ENCODE measurements at places on chromosomes 7 and 10.
A peak's percentile ranks its signal among the peaks of the same experiment; 100 is the strongest.

DNA sequence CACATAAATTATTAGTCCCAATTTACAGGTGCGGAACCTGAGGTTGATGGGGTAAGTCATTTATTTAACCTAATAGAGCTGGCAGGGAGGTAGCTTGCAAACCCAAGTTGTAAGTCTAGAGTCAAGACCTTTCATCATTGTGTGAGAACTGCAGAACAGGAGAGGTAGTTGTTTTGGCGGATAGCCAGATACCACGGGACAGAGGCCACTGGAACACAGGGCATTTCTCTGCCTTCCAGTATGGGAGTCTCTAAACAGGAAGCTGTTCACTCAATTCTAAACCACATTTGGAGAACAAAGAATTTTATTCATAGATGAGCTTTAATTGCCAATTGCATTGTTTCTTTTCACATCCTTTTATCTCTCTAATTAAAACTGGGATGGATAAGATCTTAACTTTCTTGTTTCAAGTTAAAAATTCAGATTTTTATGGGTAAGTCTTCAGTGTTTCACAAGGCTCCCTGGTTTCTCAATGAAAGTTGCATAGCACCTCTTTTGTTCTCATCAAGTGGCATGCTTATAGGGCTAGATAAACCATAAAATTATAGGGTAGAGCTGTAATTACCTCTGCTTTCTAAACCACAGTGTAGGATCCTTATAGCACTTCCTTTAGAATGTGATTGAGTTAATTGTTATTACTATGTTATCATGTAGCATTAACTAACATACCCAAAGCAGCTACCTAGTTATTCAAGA is 489.0 kb downstream of the GATA3 start:
- peaks cover 1% of the 10 kb centered on the region for H3K36me3 ChIP-seq
- no peak overlapping the region for H3K27ac ChIP-seq
- no peaks in the 10 kb centered on the region for H3K27me3 ChIP-seq
- peaks cover 4% of the 10 kb centered on the region for H3K4me1 ChIP-seq

DNA sequence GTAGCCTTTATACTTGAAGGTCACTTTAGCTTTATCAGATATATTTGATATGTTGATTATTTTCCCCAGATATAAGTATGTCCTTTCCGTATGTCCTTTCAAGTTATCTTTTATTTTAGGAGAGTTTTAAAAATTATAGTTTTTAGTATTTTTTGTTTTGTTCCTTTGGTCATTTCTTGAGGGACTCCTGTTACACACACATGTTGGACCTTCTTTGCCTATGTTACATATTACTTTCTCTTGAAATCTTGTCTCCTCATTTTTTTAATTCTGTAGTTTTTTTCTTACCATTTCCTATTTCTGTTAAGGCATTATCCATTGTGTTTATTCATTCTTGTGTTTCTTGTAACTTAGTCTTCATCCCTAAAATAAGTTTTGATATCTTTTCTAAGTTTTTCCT is 23.9 kb downstream of the GLCCI1 start:
- no peaks in the 10 kb centered on the region for H3K27me3 ChIP-seq
- peaks cover 34% of the 10 kb centered on the region for H3K36me3 ChIP-seq
- DNase-seq = no peak
- H3K4me1 ChIP-seq = peaks cover 29% of the 10 kb centered on the region
- no peak overlapping the region for H3K27ac ChIP-seq
- H3K4me3 ChIP-seq = no peak overlapping the region

GRCh38 chr10:6918305-6918704 is 338.2 kb upstream of the PRKCQ start:
- peaks cover 14% of the 10 kb centered on the region for H3K4me1 ChIP-seq
- peaks cover 12% of the 10 kb centered on the region for H3K27me3 ChIP-seq
- H3K36me3 ChIP-seq = no peaks in the 10 kb centered on the region
- H3K27ac ChIP-seq = no peak overlapping the region
- no peak overlapping the region for H3K4me3 ChIP-seq

DNA sequence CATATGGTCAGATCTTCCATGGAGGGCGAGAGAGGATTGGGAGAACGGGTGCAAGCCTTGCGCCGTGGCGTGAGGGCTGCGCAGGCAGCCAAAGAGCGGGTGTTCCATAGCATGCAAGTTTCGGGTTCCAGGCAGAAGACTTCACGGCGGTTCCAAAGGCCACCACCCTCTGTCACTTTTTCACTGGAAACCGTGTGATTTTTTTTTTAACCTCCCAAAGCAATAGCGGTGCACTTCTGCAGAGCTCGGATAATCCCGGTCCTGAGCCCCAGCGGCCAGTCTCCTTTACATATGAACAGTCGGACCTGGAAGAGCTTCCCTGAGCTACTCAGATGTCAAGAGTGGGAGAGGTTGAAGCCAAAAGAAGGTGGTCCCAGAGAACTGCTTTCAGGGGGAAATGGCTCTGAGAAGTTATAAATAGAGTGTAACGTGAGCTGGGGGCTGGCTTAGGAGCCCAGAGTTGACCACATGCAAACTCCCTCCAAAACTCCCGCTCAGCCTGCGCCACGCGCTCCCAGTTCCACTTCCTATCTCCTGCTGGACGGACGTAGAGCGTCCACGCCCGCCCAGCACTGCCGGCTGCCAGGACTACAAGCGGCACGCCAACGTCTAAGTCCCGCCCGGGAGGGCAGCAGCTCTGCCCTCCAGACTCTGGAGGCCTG is at the start of gene MEOX2:
Gene MEOX2 (minus strand): TSS at position 389 of the 662 bp plus-strand sequence. CDS start 281 bp downstream, at position 108.
- no peaks in the 10 kb centered on the region for H3K4me1 ChIP-seq
- DNase-seq = no peak
- peaks cover 42% of the 10 kb centered on the region for H3K27me3 ChIP-seq
- H3K4me3 ChIP-seq = no peak within 1 kb of the TSS

DNA sequence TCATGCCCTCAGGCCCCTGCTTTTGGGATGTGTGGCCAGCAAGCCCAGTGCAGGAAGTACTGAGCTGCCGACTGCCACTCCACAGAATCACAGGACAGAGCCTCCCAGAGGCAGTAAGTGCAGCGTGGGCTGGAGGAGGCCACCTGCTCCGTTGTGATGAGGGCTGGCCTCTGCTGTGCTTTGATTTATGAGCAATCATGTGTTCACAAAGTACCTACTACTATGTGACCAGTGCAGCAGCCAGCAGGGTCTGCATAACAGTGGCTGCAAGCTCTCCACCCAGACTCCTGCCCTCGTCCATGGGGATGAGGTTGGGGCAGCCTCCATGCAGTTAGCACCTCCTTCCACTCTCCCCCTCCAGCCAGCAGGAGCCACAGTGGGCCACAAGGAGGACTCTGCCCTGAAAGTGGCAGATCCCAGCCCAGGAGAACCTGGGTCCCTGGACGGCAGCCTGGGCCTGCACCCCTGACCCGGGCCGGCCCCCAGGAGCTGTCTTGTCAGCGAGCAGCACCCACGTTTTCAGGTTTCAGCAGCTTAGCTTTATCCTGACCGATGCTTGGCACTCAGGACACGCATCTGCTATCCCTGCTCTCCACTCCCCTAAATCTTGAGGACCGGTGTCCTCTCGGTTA is 37.7 kb upstream of the INSIG1 start:
- H3K4me1 ChIP-seq = peaks cover 8% of the 10 kb centered on the region
- H3K4me3 ChIP-seq = no peak overlapping the region

DNA sequence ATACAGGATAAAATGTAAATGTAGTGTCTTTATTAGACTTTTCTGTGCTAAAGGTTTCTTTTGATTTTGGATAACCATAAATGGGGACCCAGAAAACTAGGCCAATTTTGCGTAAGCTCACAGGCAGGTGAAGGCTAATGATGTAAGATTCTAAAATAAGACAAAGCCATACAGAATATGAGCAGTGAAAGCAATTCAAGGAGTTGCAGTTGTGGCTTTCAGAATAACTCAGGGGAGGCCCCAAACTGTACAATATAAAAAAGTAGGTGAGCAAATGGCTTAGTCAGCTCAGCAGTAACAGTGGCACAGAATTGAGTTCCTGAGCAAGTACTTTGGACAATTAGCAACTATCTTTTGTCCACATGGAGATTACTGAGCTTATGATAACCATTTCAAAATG is 81.7 kb upstream of the NRP1 start:
- no peak for DNase-seq
- H3K27me3 ChIP-seq = peaks cover 41% of the 10 kb centered on the region
- no peaks in the 10 kb centered on the region for H3K36me3 ChIP-seq
- no peak overlapping the region for H3K4me3 ChIP-seq

DNA sequence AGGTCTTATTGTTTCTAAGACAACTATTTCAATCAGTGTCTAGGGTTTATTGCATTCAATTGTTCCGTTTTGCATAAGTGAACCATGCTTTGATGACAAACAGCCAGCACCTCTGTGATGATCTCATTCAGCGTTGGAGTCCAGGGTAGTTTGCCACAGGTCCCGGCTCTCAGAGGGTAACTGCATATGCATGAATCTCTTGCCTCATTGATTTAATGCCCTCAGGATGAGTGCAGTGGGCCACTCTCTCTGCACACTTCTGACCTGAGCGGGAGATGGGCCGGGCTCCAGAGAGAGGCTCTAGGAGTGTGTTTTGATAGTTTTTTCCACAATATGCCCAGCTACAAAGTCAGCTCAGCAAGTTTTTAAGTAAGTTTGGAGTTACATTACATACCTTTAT is 83.9 kb downstream of the HECW1 start:
- H3K27ac ChIP-seq = no peak overlapping the region
- H3K4me3 ChIP-seq = no peak overlapping the region
- peaks cover 2% of the 10 kb centered on the region for H3K27me3 ChIP-seq
- DNase-seq = no peak
- H3K36me3 ChIP-seq = no peaks in the 10 kb centered on the region

- peak overlapping the region; percentile 100 for H3K4me3 ChIP-seq
- peaks cover 52% of the 10 kb centered on the region for H3K4me1 ChIP-seq
- no peak for DNase-seq
- peak overlapping the region; percentile 98 for H3K27ac ChIP-seq
- H3K36me3 ChIP-seq = peaks cover 56% of the 10 kb centered on the region
Measured at GRCh38 chr7:21429786-21430574, 2.1 kb downstream of the SP4 start.

DNA sequence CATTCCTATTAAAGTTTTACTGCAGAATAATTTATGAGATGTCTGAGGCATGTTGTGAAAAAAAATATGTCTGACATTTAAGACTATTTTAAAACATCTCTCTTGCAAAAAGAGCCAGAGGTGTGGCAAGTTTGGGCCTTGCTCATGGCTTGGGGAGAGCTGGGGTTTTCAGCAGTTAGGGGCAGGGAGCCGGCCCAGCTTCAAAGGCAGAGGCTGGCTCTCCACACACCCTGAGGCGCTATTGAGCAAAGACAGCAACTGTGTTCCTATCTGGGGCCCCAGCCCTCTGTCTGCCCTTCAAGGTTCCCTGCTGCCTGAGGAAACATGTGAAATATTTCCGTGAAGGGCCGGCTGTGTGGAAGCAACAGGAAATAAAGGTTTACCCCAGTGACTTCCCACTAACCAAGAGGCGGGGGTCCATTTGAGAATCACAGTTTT is 94.0 kb downstream of the SORBS1 start:
- H3K27me3 ChIP-seq = peaks cover 16% of the 10 kb centered on the region
- H3K27ac ChIP-seq = no peak overlapping the region
- DNase-seq = no peak

GRCh38 chr7:33273356-33273755 is 144.0 kb downstream of the BBS9 start:
- H3K36me3 ChIP-seq = no peaks in the 10 kb centered on the region
- H3K27ac ChIP-seq = no peak overlapping the region
- no peaks in the 10 kb centered on the region for H3K27me3 ChIP-seq
- H3K4me3 ChIP-seq = no peak overlapping the region

DNA sequence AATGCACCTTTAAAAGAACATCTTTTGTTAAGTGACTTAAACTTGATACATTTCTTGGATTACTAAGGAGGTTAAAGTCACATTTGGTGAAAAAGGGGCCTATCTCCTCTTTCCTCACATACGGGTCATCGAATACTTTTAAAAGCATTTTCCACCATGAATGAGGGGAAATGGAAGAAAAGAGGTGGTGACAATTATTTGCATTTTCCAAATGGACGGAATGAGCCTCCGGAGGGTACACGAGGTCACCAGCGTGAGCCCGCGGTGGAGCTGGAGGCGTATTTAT is 1.0 kb upstream of the BMPR1A start:
- H3K27ac ChIP-seq = peak overlapping the region; percentile 78
- H3K4me1 ChIP-seq = peaks cover 35% of the 10 kb centered on the region
- H3K36me3 ChIP-seq = peaks cover 3% of the 10 kb centered on the region
- H3K27me3 ChIP-seq = peaks cover 42% of the 10 kb centered on the region
- peak overlapping the region; percentile 84 for H3K4me3 ChIP-seq
- no peak for DNase-seq

- H3K27me3 ChIP-seq = peaks cover 5% of the 10 kb centered on the region
- peaks cover 37% of the 10 kb centered on the region for H3K36me3 ChIP-seq
- peaks cover 25% of the 10 kb centered on the region for H3K4me1 ChIP-seq
- peak overlapping the region; percentile 90 for H3K27ac ChIP-seq
Measured at GRCh38 chr7:100088095-100088620, 611 bp upstream of the COPS6 start.
